ENCODE measurements at places on chromosomes 1 and 21. TPM values are rescaled to one million over a fixed set of nuclear protein-coding genes. Genes with fewer than 3 reads are reported as not detected.

Gene WDR26
- 45.2 TPM for total RNA-seq

Gene SLC5A3
- 13.8 TPM for total RNA-seq

Gene TMEM51
- 20.8 TPM for total RNA-seq

Gene NDC1
- total RNA-seq = 59.3 TPM

Gene SYT11
- 0.44 TPM for total RNA-seq

Measured in PC-3 (cell line).